ENCODE measurements at places on chromosomes 2 and 18. TPM values are rescaled to one million over a fixed set of nuclear protein-coding genes. Genes with fewer than 3 reads are reported as not detected.

GRCh38 chr2:228039752-228040534 is 141.5 kb downstream of the SPHKAP start:
- no peaks in the 10 kb centered on the region for H3K27me3 ChIP-seq
- no peak overlapping the region for H3K4me3 ChIP-seq
- DNase-seq: no peak
- no peaks in the 10 kb centered on the region for H3K4me1 ChIP-seq

DNA sequence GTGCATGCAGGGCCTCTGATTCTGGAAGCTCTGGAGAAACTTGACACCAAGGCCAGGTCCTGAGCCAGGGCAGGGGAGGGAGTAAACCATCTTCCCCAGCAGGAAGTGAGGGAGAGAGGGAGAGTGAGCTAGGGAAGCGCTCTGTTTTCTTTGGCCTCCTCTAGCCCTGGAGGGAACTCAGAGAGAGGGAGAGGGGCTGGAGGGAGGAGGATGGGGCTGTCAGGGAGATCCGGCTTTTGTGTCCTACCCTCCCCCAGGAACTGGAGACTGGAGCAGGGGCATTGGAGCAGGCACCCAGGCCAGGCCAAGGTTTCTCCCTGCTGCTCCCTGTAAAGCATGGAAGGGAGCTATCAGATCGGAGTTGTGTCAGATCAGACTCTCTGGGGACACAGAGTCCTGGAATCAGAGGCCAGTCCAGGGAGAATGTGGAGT is 22.7 kb upstream of the PKDCC start:
- no peak overlapping the region for H3K27ac ChIP-seq
- DNase-seq: peak; percentile 61

PKDCC gene
- total RNA-seq: 134 TPM

DNA sequence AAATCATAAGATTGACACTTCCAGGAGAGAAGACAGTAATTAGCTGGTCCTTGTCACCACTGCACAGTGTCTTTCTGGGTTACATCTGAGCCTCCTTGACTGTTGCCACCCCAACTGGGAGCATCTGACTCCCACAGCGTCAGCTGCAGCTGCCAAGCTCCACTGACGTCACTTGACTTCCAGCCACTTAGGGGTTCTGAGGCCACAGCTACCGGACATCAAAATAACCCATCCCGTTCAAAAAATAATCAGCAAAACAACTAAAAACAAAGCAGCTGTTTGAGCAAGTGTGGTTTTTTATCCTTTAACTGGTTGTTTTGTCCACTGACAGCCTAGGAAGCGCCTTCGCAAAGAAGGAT is 206.5 kb upstream of the AGAP1 start:
- no peaks in the 10 kb centered on the region for H3K36me3 ChIP-seq
- H3K27me3 ChIP-seq: no peaks in the 10 kb centered on the region
- H3K27ac ChIP-seq: no peak overlapping the region

DNA sequence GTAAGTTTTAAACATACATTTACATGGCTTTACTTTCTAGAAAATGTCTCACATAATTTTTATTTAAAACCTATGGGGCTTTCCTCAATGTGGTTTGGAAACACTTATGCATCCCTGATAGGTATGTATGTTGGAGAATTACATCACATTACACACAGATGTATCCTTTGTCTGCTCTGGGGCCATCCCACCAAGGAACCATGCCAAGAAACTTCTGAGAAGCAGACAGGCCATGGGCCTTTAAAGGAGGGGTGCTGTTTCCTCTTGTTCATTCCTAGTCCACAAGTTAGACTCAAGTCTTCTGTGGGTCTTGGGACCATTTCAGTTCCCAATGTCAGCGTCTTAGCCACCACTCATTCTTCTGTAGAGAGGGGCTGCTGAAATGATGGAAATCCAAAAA is 162.0 kb upstream of the SETBP1 start:
- no peak overlapping the region for H3K27ac ChIP-seq
- H3K4me1 ChIP-seq: no peaks in the 10 kb centered on the region
- no peak for DNase-seq
- H3K27me3 ChIP-seq: no peaks in the 10 kb centered on the region

EN1 gene
- total RNA-seq: not detected

NETO1 gene
- total RNA-seq: 5.9 TPM

GRCh38 chr2:29518010-29518409 is 402.8 kb downstream of the CLIP4 start:
- H3K4me1 ChIP-seq: 0 out of 2 replicates have a peak, but pooled peaks cover 4% of the 10 kb centered on the region
- no peak overlapping the region for H3K4me3 ChIP-seq
- DNase-seq: no peak

DNA sequence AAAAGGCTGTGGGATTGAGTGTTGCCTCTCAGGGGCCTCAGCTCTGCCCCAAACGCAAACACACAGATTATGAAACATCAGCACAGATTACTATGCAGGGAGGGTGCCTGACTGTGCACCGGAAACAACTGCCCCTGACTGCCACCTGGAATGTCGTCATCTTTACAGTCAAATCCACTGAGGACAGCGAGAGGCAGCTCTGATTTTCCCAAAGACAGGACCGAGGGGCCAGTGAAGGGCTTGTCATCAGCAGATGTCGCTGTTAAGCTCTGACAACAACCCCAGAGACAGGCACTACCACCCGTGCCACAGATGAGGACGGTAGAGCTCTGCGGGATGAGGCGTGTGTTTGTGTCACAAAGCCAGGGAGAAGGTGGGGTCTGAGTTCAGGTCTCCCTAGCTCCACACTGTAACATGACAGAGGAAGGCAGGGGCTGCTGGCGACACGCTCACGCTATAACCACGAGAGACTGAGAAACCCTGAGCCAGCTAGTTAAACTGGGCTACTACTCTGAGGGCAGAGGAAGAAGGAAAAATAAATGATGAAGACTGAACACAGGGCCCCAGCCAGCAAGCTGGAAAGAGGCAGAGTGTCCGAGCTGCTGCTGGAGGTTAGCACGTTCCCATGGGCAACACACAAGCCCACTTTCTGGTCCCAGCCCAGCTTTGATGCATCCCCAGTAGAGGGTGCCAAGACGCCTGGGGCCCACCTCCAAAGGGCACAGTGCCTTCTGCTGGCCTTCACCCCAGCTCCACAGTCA is 47.0 kb downstream of the PARD6G start:
- peaks cover 9% of the 10 kb centered on the region for H3K4me1 ChIP-seq
- no peak overlapping the region for H3K4me3 ChIP-seq
- no peaks in the 10 kb centered on the region for H3K27me3 ChIP-seq
- DNase-seq: peak; percentile 54
- no peaks in the 10 kb centered on the region for H3K36me3 ChIP-seq
- H3K27ac ChIP-seq: no peak overlapping the region

All from H9 (cell line).